NCI-H1092 treated with DMSO at 0.1 percent for 48 hours (cell line): ENCODE measurements at places on chromosomes 7 and 10.
A peak's percentile ranks its signal among the peaks of the same experiment; 100 is the strongest.

GRCh38 chr7:46494028-46494427 is 573.0 kb upstream of the IGFBP3 start:
- DNase-seq = no peak

- no peak for DNase-seq
These were observed 259.5 kb upstream of the LRRN3 start for GRCh38 chr7:110831419-110831818.

GRCh38 chr10:107139237-107139636 is 25.3 kb downstream of the SORCS1 start:
- DNase-seq = no peak

- DNase-seq = no peak
These were observed 17.3 kb upstream of the NRBF2 start for GRCh38 chr10:63115732-63116383.

DNA sequence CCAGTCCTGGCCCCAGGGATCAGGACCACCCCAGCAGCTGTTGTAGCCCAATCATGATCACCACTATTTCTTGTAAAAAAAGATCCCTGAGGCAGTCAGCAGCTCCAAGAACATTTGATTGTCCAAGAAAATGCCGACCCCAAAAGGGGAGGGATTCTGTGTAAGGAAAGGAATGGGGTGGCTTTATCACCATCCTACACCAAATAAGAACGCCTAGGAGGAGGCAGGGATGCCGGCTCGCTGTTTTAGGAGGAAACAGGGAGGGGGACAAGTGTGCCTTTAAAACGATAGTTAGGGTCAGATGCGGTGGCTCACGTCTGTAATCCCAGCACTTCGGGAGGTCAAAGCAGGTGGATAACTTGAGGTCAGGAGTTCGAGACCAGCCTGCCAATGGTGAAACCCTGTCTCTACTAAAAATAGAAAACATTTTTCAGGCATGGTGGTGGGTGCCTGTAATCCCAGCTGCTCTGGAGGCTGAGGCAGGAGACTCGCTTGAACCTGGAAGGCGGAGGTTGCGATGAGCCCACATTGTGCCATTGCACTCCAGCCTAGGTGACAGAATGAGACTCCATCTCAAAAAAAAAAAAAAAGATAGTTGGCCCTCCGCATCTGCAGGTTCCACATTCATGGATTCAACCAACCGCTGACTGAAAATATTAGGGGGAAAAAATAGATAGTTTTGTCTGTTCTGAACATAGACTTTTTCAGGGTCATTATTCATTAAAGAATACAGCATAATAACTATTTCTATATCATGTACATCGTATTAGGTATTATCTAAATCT is 63.6 kb downstream of the PDIA4 start:
- no peak for DNase-seq

GRCh38 chr7:137940656-137941518 is 61.0 kb downstream of the CREB3L2 start:
- DNase-seq = no peak

- no peak for DNase-seq
These were observed 1129.6 kb downstream of the SORCS3 start for GRCh38 chr10:105770524-105771212.

GRCh38 chr7:17745610-17746009 is 194.7 kb downstream of the SNX13 start:
- DNase-seq = no peak

- no peak for DNase-seq
These were observed 10.8 kb upstream of the PON1 start for GRCh38 chr7:95335093-95335492.

GRCh38 chr10:5568984-5569383 is 44.2 kb downstream of the CALML3 start:
- DNase-seq = no peak

- DNase-seq = no peak
These were observed 30.3 kb downstream of the ZAN start for GRCh38 chr7:100763556-100764140.

- no peak for DNase-seq
These were observed 13.5 kb upstream of the PCGF5 start for GRCh38 chr10:91206837-91207474.

DNA sequence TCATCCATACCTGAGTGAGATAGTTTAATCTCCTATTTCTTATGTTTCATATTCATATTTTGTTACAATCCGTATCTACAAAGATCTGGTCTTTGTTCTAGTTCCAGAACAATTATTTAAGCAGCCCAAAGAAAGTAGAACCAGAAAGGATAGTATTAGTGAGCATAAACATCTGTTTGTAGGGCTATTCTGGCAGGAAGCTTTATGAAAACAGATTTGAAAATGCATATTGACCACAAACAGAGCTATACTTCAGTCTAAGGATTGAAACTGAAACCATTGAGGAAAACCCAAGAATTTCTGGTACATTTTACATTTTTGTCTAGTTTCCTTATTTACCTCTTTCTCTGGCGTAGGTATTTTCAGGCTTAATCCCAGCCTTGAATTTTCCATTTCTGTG is 28.1 kb downstream of the LRGUK start:
- no peak for DNase-seq

- no peak for DNase-seq
These were observed 240.4 kb downstream of the KIAA1217 start for GRCh38 chr10:24449321-24449740.

DNA sequence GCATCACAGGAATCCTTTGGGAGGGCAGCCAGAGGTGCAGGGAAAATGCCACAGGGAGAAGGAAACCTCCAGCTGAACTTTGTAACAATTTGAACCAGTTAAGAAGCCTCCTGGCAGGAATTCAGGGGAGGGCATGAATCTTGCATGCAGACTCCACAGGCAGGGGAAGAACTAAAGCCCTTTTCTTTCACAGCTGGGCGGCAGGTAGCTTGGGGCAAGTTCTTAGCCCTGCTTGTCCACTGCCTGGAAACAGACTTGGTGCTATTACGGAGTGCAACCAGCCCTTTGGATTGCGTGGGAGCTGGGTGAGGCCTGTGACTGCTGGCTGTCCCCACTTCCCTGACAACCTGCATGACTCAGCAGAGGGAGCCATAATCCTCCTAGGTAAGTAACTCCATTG is 51.7 kb upstream of the ADAM12 start:
- DNase-seq = no peak

DNA sequence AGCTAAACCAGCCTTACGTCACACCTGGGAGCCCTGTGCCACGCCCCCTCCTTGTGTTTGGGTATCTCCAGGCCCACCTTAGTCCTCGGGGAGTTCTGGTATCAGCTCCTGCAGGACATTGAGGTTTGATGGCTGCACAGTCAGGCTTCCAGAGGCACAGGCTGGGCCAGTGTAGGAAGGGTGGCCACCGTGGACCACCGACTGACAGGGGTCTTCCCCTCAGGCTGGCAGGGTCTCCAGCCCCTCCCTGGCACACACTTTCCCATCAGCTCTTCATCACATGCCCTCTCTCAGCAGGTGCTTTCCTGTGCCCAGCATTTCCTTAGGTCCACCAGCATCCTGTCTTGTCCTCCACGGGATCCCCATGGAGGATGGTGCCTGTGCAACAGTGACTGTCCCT is 413.1 kb downstream of the TCERG1L start:
- DNase-seq = no peak

DNA sequence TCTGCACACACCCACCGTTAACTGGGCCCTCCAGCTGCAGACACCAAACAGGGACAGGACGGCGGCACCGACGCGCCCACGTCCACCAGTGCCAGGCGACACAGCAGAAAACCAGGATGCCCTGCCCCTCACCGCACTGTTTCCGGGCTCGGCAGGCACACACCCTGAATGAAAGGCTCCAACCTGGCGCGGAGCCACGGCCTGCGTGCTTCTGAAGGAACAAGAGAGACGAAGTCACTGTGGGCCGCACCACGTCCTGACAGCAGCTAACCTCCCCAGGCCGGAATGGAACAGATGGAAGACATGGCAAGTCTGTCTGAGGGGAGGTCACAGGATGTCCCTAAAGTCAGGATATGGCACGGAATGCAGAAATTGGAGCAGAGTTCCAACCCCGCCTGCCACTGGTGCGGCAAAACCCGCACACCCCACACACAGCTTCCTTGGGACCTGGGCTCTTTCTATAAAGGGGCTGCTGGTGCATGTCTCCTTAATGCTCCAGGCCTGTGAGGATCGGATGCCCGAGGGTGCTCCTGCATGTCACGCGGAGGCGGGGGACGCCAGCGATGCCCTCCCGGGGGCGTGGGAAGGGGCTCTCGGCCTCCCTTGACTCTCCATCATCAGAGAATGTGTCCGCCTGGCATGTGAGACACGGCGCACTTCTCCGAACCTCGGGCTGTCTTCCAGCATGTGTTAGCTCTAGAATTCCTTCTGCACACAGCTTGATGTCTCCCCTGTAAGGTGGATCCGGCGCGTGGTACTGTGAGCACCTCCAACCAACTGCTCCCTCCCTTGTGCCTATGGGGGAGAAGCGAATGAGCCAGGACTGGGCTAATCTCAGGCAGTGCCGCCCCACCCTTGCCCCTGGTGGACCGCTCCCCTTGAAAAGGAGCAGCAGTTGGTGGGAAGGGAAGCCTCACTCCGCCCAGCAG is 3.9 kb upstream of the GPER1 start:
- no peak for DNase-seq

- no peak for DNase-seq
These were observed 114.1 kb upstream of the RPA3 start for GRCh38 chr7:7832518-7832917.

- no peak for DNase-seq
These were observed 205.9 kb downstream of the ARL4A start for GRCh38 chr7:12893292-12893691.

GRCh38 chr7:48366096-48366495 is 194.8 kb downstream of the ABCA13 start:
- DNase-seq = no peak

GRCh38 chr10:13862546-13863233 is 275.9 kb downstream of the PRPF18 start:
- DNase-seq = no peak

DNA sequence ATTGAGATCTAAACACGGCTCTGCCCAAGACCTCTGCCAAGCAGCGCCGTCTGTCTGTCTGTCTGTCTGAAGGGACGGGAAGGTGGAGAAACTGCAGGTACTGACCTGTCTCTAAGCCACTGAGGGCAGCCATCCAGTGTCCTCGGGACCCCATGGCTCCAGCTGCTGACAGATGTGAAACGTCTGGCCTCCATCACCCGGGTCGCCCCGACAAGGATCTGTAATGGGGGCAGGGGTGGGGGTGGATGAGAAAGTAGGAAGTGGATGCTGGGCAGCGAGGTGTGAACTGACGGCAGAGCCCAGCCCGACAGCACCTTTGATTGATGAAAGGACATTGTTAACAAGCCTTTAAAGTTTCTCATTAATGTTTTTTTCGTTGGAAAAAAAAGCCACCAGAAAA is 193.1 kb downstream of the EBF3 start:
- no peak for DNase-seq

GRCh38 chr7:17940951-17941431 is 697 bp upstream of the SNX13 start:
- peak; percentile 73 for DNase-seq
